ENCODE measurements at places on chromosomes 4 and X.

- no peak for DNase-seq
These were observed 48.6 kb upstream of the NAP1L5 start for GRCh38 chr4:88746206-88746605.

GRCh38 chr4:6395466-6396228 is 76.8 kb downstream of the PPP2R2C start:
- DNase-seq, result no peak

- no peak for DNase-seq
These were observed 75.0 kb downstream of the MAMLD1 start for GRCh38 chrX:150438165-150438564.

DNA sequence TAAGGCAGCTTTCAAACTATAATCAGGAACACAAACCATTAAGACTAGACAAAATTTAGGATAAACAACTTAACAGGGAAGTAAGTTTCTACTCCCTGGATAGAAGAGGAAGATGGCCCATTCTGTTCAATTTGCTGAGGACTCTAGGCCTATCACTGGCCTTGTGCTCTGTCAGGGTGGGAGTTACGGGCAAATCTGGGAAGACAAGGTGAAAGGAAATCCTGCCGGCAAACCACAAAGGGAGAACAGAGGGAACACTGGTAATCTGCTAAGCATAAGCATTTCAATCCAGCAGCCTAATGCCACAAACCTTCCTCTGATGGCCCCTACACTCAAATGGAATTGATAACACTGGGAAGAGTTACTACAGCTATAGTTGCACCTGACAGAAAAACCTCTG is 8.3 kb downstream of the GPR82 start:
- DNase-seq, result no peak

- DNase-seq, result peak; percentile 5
These were observed 5.1 kb upstream of the MYOZ2 start for GRCh38 chr4:119130365-119131065.

DNA sequence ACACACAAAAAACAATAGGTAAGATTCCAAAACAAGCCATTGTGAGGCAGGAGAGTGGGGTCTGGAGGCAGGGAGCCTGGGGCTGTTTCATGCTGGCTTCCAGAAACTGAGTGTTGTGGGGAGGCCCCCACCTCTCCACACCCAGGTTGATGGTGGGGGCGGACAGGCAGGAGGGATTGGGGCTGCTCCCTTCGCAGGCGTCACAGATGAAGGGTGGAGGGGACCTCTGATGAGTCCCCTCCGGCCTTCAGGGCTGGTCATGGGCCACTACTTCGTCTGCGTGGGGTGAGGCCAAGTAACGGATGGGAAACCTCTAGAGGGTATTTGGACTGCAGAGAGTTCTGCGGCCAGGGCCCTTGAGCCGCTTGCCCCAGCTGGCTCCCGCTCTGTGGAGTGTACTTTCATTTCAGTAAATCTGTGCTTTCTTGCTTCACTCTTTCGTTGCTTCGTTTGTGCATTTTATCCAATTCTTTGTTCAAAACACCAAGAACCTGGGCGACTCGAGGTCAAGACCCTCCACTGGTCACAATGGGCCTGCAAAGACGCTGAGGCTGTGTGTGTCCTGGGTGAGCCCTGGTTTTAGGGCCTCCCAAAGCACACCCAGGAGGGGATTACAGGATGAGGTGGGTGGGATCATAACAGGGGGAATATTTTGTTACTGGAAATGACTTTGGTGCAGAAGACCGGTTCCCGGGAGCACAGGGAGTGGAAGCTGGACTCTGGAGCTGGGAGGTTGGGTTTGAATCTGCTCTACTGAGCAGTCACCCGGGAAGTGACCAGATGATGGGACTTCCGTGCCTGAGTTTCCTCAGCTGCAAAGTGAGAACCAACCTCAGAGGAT is 83.7 kb upstream of the ADRA2C start:
- no peak for DNase-seq

Measured in SHP77 (cell line).